Stimulated activated CD4-positive, alpha-beta T cell treated with anti-CD3 and anti-CD28 coated beads, TNF-alpha, amount 100 ng/mL, for 4 hours (primary cell): ENCODE measurements at places on chromosomes 11 and 22.

- no peak for DNase-seq
Observed at GRCh38 chr11:119188887-119189286, 3.6 kb downstream of the NHERF4 start.

DNA sequence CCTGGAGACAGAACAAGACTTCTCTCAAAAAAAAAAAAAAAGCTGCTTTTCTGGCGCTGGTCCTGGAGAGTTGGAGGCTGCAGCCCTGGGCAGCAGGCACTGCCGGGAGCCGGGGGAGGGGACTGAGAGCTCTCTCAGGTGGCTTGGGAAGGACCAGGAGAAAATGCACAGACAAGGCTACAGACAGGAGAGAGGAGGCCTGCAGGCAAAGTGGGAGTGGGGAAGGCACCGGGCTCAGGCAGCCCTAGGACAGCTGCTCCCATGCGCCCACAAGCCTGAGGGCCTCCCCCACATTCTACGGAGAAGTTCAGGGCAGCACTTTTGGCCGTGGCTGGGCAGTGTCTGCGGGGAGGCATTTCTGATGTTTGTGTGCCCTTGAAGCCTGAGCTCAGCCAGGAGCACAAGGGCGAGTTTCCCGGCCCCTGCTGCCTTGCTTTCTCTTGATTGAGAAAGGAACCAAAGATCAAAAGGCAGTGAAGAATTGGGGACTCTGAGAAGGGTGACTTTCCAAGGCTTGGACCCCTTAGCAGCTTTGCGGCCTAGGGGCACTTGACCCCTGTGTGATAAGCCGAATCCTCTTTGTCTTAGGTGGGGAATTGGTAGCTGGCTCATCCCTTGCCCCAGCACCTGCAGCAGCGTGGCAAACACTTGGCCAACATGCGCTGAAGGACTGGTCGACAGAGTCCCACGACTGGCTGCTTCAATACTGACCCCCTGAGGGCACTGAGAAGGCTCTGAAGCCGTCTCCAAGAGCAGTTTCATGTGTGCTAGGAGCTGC is 35.3 kb downstream of the PPM1F start:
- DNase-seq = no peak

DNA sequence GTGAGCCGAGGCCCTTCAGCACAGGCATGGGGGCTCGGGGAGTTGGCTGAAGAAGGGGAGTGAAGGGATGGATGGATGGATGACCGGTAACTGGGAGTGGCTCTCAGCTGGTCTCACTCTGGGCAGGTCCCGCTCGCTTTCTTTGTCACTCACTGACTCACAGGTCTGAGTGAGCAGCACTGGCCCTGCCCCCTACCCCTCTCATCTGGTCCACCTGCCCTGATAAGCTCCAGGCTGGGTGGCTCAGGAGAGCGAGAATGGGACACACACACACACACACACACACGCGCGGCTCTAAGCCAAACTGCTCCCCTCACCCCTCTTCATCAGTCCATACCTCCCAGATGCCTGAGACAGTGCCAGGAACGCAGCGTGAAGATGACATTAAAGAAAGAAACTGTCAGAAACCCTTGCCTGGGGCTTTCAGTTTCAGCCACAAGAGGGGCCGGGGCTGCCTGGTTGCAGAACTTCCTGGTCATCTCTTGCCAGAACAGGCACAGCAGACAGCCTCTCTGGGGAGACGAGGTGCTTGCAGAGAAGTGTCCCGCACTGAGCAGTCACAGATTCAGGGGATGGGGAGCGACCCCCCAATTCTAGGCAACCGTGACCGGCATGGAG is 16.5 kb upstream of the SHISAL1 start:
- no peak for DNase-seq

- DNase-seq = no peak
Observed at GRCh38 chr11:28628412-28628811, 520.2 kb downstream of the METTL15 start.

DNA sequence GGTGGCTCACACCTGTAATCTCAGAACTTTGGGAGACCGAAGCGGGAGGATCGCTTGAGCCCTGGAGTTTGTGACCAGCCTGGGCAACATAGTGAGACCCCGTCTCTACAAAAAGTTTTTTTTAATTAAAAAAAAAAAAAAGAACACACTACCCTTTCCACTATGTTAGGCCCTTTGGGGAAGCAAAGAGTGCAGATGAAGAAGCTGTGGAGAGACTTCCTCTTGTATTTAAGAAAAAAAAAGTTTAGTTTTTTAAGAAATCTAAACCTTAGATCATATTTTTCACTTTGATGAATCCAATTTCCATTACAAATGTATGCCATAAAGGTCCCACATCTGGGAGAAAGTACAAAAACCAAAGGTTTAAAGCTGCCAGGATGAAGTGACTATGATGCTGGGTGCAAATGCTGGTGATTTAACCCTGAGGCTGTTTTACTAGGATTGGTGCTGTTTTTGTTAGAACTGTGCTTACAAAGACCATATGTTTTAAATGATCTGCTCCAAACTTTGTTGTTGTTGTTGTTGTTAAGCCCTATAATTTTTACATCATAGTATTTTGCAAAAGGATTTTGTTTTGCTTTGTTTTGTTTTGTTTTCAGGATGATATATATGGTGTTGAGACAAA is 28.9 kb upstream of the ACER3 start:
- no peak for DNase-seq

DNA sequence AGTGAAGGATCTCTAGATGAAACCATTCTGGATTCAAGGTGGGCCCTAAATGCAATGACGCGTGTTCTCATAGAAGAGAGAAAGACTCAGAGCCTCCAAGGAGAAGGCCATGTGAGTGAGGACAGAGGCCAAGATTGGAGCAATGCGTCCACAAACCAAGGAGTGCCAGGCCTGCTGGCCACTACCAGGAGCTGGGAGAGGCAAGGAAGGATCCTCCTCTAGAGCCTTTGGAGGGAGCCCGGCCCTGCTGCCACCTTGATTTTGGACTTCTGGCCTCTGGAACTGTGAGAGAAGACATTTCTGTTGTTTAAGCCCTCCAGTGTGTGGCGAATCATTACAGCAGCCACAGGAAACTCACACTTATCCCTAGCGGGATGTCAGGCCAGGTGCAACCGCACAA is 52.7 kb upstream of the SHANK2 start:
- no peak for DNase-seq

DNA sequence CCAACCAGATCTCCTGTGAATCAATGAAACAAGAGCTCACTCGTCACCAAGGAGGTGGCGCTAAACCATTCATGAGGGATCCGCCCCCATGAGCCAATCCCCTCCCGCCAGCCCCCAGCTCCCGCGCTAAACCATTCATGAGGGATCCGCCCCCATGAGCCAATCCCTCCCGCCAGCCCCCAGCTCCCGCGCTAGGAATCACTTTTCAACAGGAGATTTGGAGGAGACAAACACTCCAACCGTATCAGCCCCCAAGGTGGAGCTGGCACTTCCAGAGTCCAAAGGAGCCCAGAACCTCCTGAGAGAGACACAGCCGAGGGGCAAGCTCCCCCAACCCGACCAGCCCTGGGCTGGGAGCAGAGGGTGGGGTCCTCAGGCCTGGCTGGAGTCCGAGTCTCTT is 40.9 kb upstream of the PRR5 start:
- no peak for DNase-seq
